CD4-positive, alpha-beta T cell treated with Interleukin-4 for 4 hours (primary cell): ENCODE measurements at places on chromosomes 12 and 14.

GRCh38 chr12:81450920-81451739, 308.0 kb downstream of the PPFIA2 start:
- no peak for DNase-seq

DNA sequence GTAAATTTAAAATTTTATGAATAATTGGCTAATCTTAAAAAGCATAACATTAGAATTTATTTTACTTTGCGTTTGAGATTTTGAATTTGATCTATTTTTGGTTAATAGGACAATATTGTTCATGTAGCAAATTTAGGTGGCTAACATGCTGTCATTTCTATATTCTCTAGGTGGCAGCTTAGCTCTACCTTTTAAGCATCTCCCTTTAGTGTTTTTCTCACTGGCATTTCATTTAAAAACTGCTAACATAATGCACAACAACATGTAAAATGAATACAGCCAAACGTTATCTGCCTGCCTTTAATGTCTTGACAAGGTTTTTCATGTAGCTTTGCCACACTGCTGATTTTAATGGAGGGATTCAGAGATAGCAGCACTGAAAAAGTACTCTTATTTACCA, 272.4 kb upstream of the FBXO33 start:
- DNase-seq, result no peak

- no peak for DNase-seq
Measured at GRCh38 chr12:68227356-68227755, 1.7 kb upstream of the IL26 start.

DNA sequence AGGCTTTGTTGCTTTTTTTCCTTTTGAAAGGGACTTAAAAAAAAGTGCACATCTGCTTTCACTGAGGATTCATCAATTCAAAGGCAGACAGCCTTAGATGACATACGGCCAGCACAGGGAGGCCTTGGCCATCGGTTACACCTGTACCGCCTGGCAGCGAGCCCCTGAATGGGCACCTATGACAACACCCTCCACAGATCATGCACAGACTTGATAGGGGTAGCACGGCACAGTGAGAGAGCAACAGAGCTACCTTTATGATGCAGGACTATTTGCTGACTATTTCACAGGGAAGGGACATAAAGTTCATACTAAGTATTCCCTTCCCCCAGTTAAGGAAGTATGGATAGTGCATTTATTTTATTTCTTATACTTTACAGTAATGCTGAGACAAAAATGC, 137.9 kb upstream of the ARID2 start:
- DNase-seq, result no peak

DNA sequence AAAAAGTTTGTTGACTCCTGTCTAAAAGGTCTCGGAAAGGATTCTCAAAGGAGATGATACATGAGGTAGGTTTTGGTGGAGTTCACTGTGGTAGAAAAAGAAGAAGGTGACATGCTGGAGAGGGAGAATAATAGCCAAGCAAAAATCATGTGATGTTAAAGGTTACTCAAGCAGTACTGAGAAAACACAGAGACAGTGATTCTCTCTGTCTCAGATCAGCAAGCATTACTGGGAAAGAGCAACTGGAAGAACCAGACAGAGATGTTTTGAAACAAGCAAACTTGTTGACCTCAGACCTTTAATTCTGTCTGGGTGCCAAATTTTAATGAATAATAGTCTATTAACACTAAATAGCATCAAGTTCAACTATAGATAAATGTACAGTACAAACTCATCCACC, 183.5 kb upstream of the PLEKHG7 start:
- DNase-seq, result no peak

- no peak for DNase-seq
Measured at GRCh38 chr12:6464531-6464930, 5.9 kb downstream of the VAMP1 start.

DNA sequence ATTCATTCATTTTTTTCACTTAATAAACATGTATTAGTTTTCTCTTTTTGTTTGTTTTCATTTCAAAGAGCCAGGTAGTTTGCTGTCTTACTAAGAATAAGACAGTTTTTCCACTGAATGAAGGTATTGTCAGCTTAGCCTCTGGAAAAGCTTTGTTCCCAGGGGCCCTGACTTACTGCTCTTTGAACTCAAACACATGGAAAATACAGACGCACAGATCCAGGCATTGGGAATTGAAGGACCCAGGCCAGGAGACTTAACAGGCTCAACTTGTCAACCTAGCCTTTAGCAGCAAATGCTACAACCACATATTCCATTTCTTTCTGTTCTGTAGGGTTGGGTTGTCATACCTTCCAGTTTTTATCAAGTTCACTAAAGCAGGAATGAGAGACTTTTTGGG, 38.5 kb upstream of the SLCO1C1 start:
- DNase-seq, result no peak

DNA sequence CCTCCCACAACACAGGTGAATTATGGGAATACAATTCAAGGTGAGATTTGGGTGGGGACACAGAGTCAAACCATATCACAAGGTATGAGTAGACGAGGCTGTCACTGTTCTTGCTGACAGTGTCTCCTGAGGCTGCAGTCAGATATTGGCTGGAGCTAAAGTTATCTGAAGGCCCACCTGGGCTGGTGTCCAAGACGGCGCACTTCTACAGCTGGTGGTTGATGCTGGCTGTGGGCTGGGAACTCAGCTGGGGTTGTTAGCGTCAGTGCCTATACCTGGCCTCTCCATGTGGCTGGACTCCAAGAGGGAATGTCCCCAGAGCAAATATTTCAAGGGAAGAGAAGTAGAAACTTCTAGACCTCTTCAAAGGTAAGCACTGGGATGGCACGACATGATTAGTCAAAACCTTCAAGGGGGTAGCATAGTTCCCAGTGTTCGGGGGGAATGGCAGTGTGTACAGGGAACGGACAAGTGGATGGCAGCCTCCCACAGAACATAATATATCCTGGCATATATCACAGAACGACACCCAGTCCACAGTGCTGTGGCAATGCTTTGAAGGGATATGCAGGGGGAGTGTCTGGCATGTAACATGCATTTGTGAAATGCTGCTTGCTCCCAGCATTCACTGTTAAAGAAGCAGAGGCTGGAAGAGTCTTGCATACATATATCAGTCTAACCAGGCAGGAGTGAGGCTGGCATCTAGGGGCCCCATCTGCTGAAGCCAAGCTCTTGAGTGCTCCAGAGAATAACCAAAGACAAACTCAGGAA, 126.7 kb upstream of the RFLNA start:
- DNase-seq, result no peak

DNA sequence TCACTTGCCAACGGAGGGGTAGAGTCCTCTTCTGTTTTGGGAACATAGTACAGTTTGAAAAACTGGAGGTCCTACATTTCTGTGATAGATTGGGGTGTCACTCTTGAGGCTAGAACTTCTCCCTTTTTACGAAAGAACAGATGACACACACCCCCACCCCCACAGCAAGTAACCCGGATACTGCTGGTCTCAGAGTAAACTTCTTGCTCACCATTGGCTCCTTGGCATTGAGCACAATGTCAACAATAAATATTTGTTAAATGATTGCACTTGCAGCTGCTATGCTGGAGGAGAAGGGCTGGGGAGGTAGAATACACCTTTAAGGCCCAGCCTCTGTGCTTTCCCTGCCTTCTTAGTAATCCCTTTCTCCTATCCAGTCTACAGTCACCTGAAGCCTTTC, 149.8 kb downstream of the TGFB3 start:
- DNase-seq, result no peak

DNA sequence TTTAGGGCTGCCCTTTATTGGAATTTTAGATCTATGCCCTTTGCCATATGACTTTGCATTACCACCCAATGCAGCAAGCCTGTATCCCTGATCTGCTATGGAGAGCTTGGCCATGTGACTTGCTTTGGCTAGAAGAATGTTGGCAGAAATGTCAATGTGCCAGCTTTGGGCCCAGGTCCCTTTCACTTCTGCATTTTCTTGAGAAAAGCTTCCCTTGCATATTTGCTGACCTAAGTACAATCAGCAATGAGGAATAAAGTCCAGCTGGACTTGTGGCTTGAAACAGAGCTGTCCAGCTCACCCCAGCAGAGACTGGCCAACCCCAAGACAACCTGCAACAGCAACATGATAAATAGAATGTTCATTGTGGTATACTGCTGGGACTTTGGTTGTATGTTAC, 135.9 kb downstream of the PAH start:
- no peak for DNase-seq

DNA sequence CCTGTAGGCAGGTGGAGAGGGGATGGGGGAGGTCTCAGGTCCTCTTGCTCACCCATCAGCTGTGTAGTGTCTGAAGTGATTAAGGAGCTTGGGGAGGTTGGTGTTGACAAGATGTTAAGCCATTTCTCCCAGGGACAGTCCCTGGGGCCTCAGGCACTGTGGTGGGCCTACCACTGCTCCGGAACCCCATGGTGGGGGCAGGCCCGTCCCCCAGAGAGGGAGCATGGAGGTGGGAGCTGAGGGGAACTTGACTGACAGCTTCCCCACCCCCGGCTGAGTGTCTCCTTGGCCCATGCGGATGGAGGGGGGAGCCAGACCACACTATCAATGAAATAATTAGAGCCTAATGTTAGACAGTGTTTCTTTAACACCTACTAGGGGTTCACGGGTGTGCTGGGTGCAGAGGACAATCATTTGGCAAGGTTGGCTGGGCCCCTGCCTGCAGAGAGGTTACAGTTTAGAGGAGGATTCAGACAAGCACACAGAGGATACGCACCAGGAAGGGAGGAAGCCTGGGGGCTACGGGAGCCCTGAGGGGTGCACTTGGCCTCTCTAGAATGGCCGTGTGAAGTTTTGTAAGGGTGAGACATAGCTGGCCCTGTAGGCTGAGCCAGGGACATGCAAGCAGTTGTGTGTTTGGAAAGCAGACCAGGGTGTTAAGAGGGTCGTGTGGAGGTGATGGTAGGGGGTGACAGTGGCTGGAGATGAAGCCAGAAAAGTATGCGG, 19.3 kb upstream of the KRT80 start:
- no peak for DNase-seq

GRCh38 chr12:31470459-31470858, 120.5 kb downstream of the DENND5B start:
- DNase-seq, result no peak

- DNase-seq, result no peak
Measured at GRCh38 chr12:45666816-45667215, 62.7 kb upstream of the ARID2 start.

- DNase-seq, result no peak
Measured at GRCh38 chr12:54603872-54604271, 15.4 kb upstream of the PPP1R1A start.

GRCh38 chr12:10397296-10397695, 7.5 kb upstream of the KLRK1 start:
- DNase-seq, result peak; percentile 87

- no peak for DNase-seq
Measured at GRCh38 chr12:8906266-8907180, 7.8 kb upstream of the PHC1 start.

DNA sequence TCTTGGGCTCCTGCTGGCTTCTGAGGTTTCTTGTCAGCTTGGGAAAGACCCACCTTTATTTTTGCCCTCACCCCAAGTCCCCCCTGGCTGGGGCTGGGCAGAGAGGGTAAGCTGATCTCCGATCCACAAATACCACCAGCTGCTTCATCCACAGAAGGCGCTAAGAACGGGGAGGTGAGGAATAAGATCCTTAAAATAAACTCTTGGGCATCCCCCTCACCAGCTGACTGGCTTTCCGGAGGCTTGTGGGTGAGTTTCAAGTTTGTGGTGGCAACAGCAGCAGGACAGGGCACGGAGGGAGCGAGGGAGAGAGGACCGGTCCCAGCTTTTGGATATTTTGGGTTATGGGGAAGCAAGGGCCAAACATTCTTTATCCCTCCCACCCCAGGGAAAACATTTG, 20.8 kb upstream of the HSPB8 start:
- no peak for DNase-seq

GRCh38 chr12:105214148-105214547, 21.8 kb downstream of the APPL2 start:
- DNase-seq, result no peak

DNA sequence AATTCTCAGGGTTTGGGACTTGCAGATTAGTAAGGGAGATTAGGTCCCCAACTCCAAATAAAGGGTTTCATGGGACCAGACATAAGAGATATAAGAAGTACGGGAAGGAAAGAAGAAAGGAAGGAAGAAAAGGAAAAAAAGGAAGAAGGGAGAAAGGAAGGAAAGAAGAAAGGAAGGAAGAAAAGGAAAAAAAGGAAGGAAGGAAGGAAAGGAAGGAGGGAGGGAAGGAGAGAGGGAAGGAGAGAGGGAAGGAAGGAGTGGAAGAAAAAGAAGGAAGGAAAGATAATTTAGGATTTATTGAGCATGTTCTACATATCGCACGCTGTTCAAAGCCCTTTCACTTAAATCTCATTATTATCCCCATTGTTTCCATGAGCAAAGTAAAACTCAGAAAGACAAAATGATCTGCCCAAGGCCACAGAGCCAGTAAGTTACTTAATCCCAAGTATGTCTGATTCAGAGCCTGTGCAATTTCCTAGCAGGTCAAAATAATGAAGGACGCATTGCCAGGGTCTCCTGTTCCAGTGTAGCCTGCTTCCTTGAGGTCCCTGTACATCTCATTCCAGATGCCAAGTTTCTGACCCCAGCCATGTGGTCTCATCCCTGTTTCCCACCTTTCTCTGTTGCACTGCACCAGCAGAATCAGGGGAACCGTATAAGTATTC, 3.9 kb upstream of the HDAC7 start:
- DNase-seq, result no peak

DNA sequence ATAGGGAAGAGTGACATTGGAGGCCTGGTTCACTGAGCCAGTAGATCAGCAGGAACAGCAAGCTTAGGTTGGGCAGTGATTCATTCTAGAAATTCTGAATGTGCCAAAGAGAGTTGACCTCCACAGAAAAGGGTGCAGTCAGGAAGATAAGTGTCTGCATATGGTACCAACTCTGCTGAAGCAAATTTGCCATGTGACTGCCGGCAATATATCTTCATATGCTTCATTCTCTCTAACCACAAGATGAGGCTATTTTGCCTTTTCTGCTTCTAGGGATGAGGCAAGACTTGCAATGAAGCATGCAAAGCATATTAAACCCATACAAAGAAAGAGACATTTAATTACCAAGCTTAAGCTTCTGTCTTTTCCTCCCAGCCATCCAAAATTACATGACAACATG, 13.6 kb downstream of the CCDC198 start:
- no peak for DNase-seq

DNA sequence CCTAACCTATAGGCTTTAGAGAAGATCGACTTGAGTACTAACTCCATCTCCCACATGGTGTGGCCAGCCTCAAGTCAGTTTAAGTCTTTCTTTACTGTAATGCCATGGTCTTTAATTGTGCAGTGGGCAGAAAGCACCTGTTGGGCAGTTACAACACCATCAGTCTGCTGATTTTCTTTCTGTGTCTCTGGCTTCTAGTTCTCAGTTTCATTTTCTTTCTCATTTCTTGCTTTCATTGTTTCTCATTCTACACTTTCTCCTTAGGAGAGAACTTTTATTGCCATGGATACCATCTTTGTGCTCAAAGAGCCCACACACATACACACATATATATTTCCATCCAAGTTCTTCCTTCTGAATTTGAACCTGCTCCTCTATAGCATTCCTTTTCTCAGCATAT, 96.1 kb upstream of the SLC16A7 start:
- DNase-seq, result no peak

- DNase-seq, result no peak
Measured at GRCh38 chr14:22549324-22549962, 39.6 kb downstream of the DAD1 start.

GRCh38 chr12:52197371-52198231, 5.8 kb upstream of the KRT80 start:
- DNase-seq, result no peak
